ENCODE measurements at places on chromosomes 1 and 21.
A peak's percentile ranks its signal among the peaks of the same experiment; 100 is the strongest.

GRCh38 chr21:14736162-14736561 lies 190.0 kb upstream of the SAMSN1 start:
- no peak for DNase-seq

- no peak for DNase-seq
Observed at GRCh38 chr1:78304761-78305160, 186.0 kb upstream of the PTGFR start.

DNA sequence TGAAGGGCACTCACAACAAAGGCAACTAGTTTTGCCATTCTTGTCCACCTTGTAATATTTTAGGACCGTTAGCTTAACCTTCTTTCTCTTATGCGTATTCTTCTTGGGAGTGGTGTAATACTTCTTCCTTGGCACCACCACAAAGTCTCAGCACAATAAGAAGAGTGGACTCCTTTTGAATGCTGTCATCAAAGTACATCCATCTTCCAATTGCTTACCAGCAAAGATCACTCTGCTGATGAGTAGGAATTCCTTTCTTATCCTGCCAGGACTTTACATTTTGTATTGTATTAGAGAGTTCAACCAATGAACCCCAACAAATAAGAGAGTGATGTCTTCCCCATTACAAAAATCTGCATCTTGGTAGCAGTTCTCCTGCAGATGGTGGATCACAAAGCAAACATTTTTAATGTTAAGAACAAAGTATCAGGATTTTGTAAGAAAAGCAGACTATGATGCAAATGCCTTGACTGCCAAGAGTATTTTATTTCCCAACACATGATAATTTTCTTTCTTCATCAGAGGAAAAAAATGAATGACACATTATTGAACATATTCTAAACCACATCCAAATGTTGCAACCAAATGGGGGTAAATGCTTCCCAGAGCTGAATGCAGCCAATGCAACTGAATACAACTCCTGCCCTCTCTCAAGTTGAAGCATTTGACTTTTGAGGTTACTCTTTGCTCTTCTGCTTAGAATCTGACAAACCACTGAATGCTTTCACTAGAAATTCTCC lies 5.1 kb upstream of the ARNT start:
- DNase-seq, result no peak

- DNase-seq, result no peak
Observed at GRCh38 chr21:36004441-36004840, 55.9 kb downstream of the SETD4 start.

DNA sequence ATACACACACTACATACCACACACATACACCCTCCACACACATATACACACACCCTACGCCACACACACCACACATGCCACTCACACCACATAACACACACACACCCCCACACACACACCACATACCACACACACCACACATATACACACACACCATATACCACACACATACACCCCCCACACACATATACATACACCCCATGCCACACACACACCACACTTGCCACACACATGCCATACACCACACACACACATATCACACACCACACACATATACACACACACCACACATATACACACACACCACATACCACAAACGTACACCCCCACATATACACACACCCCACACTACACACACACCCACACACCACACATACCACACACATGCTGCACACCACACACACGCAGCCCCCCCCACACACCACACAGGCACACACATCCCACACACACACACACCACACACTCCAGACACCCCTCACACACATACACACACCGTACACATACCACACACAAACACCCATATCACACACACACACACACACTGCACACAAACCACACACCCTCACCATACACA lies 76.7 kb upstream of the TMPRSS2 start:
- DNase-seq, result no peak

DNA sequence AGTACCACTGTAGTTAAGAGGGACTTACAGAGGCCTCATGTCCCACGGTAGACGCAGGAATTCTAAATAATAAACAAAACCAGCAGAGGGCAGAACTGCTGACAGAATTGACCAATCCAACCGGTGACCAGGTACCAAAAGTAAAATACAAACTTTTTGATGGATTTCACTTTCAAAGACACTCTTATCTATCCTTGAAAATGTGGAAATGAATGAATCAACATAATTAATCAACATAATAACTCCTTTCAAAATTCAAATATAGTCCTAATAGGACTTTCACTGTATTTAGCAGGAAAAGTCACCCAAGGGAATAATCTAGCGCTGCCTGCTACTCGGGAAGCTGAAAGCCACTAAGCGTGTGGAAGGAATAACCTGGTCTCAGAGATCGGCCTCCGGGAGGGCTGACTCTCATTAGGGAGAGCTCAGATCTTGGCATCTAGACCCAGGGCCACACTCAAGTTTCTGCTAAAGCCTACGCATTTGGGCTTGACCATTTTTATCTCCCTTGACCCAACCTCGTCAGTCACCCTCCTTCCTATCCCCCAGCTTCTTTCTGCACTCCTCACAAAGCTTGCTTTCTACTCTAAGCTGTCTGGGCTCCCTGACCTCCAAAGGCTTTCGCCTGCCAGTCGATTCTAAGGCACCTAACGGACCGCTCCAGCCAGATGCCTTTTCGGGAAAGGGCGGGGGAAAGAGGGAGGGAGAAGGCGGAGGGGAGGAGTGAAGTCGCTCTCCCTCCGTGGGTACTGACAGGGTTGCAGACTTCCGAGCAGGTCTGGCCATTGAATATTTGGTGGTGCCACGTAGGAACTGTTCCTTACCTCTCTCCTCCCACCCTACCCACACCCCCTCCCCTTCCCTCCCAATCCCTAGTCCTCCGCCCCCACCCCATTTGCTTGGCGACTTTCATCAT lies 1.6 kb downstream of the COL11A1 start:
- peak; percentile 49 for DNase-seq

- DNase-seq, result no peak
Observed at GRCh38 chr1:109605381-109605780, 14.0 kb downstream of the GNAT2 start.

- peak; percentile 42 for DNase-seq
Observed at GRCh38 chr1:86703696-86704457, 499 bp upstream of the SH3GLB1 start.

DNA sequence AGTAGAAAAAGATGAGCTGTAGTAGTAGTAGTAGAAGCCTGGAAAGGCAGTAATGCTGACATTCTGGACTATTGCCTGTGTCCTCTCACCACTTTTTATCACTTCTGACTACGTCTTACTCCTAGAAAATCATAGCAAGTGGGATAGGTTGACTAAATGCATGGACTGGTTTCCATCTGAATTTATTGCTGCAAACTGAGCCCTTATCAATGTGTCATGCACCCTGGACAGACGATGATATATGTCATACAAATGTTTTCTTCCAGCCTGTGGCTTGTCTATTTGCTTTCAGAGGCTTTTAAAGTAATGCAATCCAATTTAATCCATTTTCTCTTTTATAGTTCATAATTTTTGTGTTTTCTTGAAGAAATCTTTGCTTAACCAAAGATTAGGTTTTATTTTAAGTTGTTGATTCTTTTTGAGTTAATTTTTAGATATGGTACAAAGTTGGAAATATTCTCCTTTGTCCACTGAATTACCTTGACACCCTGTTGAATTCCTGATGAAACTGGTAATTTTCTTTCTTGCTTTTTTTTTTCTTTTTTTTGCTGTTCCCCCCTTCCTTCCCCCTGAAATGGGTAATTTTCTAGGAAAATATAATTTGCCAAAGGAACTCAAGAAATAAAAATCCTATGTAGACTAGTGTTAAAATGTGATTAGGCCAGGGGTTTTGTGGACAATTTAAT lies 47.1 kb downstream of the PHACTR4 start:
- no peak for DNase-seq

GRCh38 chr1:33960188-33960895 lies 96.5 kb downstream of the HMGB4 start:
- DNase-seq, result no peak

DNA sequence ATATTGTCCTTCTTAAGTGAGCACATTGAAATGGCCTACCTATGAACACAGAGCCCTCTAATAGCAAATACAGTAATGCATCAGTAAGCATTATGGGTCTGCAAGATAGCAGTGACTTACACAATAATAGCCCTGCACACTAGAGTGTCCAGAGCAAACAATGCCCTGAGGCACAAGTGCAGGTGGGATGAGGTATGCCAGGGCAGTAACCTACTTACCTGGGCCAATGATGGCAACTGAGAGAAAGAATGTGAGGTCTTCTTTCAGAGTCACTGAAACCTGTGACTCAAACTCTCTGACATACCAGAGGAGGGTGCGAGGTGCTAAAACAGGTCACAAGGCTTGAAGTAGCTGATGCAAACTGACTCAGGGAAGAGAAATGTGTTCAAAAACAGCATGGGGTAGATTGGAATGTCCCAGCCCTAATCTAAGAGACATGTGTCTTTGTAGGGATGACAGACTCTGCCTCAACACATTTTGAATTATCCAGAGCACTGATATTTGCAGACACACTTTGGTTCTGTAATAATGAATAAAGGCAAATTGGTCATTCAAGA lies 168.5 kb upstream of the RUNX1 start:
- no peak for DNase-seq

DNA sequence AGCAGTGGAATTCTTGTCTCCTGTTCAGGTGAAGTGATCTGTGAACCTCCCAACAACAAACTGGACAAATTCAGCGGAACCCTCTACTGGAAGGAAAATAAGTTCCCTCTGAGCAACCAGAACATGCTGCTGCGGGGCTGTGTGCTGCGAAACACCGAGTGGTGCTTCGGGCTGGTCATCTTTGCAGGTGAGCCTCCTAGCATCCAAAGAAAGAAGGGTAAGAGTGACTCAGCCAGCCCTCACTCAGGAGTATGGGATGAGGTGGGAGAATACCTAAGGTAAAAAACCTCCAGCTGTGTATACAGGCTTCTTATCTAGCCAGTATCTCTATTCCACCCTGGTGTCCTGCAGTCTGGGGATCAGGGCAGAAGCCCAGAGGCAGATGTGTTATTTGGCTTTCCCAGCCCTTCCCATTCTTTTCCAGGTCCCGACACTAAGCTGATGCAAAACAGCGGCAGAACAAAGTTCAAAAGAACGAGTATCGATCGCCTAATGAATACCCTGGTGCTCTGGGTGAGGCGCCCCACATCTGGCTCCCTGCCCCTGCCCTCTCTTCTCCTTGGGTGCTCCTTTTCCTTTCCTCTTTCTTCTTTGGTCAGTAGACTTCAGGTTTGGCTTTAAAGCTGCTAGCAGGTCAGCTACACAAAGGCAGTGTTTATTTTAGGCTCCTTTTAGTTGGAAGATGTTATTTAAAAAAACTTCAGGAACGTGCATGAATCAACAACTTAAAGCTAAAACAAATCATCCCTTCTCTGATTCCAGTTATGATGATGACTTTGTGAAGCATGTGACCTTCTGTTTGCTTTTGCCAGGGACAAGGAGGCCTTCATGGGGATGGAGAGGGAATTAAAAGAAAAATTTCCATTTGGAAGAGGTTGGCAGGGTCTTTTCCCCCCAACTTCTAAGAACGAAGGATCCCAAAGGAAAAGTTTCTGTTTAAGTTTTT lies 9.0 kb downstream of the ATP8B2 start:
- no peak for DNase-seq

DNA sequence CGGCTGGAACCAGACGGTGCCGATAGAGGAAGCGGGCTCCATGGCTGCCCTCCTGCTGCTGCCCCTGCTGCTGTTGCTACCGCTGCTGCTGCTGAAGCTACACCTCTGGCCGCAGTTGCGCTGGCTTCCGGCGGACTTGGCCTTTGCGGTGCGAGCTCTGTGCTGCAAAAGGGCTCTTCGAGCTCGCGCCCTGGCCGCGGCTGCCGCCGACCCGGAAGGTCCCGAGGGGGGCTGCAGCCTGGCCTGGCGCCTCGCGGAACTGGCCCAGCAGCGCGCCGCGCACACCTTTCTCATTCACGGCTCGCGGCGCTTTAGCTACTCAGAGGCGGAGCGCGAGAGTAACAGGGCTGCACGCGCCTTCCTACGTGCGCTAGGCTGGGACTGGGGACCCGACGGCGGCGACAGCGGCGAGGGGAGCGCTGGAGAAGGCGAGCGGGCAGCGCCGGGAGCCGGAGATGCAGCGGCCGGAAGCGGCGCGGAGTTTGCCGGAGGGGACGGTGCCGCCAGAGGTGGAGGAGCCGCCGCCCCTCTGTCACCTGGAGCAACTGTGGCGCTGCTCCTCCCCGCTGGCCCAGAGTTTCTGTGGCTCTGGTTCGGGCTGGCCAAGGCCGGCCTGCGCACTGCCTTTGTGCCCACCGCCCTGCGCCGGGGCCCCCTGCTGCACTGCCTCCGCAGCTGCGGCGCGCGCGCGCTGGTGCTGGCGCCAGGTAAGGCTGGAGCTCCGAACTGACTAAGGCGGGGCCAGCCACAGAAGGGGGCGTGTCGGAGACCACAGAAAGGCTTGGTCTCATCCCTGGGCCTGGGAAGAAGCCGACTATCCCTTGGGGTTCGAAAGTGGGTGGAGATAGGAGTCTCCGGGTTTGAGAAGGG lies 486 bp downstream of the SLC27A3 start:
- DNase-seq, result no peak

DNA sequence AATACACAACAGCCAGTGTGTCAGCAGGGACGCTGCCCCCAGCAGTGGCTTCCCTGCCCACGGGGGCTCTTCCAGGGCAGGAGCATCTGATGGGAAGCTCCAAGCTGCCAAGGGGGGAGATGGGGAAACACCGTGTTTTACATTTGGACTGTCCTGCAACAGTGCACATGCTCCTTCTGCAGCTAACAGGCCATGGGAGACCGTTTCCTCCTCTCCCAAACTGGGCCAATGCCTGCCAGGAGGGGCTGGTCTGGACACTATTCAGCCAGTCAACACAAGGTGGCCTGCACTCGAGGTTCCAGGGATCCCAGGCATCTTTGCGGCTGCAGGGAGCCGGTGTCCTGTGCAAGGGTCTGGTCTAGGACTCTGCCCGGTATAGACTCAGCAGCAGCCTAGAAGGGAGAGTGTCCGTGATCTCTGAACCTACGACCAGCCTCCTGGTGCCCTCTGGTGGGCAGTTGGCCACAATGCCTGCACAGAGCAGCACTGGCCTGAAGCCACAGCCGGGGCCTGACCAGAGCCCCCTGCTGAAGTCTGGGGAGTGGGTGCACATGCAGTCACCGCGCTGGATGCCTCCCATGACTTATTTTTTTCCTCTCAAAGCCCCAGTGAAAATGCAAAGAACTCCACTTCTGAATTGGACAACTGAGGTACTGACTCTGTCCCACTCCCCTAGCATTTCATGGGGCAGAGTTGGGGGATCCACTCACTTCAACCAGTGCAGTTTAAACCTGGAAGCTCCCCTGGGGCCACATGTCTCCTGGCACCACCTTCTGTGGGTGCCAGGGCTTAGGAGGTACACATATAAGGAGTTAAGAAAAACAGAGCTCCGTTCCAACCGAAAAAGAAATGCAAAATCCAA lies 33.3 kb downstream of the RCC2 start:
- no peak for DNase-seq

- DNase-seq, result no peak
Observed at GRCh38 chr1:2098301-2098698, 48.1 kb downstream of the PRKCZ start.

GRCh38 chr1:203252678-203253077 lies 23.2 kb upstream of the CHIT1 start:
- DNase-seq, result peak; percentile 98
